ENCODE measurements at places on chromosomes 6 and 20.

GRCh38 chr6:37779111-37779800 lies 40.3 kb upstream of the ZFAND3 start:
- no peak overlapping the region for H3K27ac ChIP-seq
- H3K27me3 ChIP-seq = no peaks in the 10 kb centered on the region
- no peak overlapping the region for H3K4me3 ChIP-seq
- H3K4me1 ChIP-seq = peaks cover 10% of the 10 kb centered on the region
- DNase-seq = no peak

DNA sequence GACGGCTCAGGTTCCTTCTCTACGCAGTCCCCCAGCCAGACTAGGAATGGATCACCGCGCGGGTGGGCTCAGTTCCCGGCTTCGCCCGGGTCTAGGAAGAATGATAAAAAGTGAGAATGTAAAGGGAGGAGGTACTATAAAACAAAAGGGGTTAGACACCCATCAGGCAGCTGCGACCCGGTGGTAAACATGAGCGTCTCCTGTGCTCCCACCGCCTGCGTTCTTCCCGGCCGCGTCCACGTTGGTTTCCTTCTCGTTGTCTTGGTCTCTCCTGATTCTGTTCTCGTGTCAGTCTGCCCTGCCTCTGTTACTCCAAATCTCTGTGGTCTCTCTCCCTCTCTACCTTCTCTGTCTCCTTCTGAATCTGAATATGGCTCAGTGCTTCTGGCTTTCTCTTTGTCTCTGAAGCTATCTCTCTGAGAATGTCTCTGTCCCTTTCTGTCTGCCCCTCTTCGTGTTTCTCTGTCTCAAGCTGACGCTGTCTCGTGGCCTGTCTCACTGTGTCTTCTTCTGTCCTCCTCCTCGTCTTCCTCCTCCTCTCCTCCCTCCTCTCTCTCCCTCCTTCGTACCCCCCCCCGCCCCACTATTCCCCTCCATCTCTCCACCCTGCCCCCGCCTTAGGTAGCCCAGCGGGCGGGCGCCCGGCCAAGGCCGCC lies 41.6 kb upstream of the FOXP4 start:
- H3K27ac ChIP-seq = no peak overlapping the region
- H3K36me3 ChIP-seq = no peaks in the 10 kb centered on the region
- no peak overlapping the region for H3K4me3 ChIP-seq
- peaks cover 32% of the 10 kb centered on the region for H3K27me3 ChIP-seq
- peaks cover 18% of the 10 kb centered on the region for H3K4me1 ChIP-seq

- DNase-seq = no peak
- peak overlapping the region; percentile 41 for H3K27ac ChIP-seq
- peaks cover 21% of the 10 kb centered on the region for H3K4me1 ChIP-seq
- H3K36me3 ChIP-seq = no peaks in the 10 kb centered on the region
- peak overlapping the region; percentile 22 for H3K4me3 ChIP-seq
These were observed 125.5 kb downstream of the IPCEF1 start for GRCh38 chr6:154230910-154231595.

DNA sequence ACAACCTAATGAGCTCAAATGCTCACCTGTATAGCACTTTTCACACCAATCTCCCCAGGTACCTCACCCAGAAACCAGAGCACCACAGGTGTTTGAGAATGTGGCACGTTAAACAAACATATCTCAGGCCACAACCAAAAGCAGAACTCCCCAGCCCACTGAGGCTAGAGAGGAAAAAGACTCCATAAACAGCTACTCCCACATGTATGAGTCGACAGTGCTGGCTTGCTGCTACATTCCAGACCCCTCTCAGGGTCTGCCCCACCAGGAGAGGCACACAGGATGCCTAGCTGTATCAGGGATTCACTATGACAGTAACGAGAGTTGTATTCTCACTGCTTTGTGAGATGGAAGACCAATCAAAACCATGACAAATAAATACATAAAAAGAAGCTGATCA lies 242.6 kb upstream of the ARID1B start:
- no peaks in the 10 kb centered on the region for H3K27me3 ChIP-seq
- no peak overlapping the region for H3K27ac ChIP-seq
- H3K4me1 ChIP-seq = no peaks in the 10 kb centered on the region
- no peaks in the 10 kb centered on the region for H3K36me3 ChIP-seq

- DNase-seq = no peak
- H3K36me3 ChIP-seq = no peaks in the 10 kb centered on the region
- no peaks in the 10 kb centered on the region for H3K4me1 ChIP-seq
- H3K27ac ChIP-seq = no peak overlapping the region
- H3K27me3 ChIP-seq = no peaks in the 10 kb centered on the region
- H3K4me3 ChIP-seq = no peak overlapping the region
These were observed 17.8 kb downstream of the LRFN2 start for GRCh38 chr6:40569162-40569910.

DNA sequence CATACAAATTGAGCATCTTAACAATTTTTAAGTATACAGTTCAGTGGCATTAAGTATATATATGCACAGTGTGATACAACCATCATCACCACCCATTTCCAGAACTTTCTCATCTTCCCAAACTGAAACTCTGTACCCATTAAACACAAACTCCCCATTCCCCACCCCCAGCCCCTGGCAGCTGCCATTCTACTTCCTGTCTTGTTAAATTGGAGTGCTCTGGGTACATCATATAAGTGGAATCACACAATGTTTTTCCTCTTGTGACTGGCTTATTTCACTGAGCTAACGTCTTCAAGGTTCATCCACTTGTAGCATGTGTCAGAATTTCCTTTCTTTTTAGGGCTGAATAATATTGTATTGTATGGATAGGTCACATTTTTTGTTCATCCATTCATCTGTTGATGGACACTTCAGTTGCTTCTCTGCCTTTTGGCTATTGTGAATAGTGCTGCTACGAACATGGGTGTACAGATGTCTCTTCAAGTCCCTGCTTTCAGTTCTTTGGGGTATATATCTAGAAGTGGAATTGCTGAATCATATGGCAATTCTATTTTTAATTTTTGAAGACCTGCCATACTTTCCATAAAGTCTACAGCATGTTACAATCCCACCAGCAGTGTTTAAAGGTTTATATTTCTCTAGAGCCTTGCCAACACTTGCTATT lies 19.6 kb upstream of the RREB1 start:
- H3K36me3 ChIP-seq = no peaks in the 10 kb centered on the region
- H3K27me3 ChIP-seq = no peaks in the 10 kb centered on the region
- H3K4me1 ChIP-seq = peaks cover 20% of the 10 kb centered on the region
- H3K4me3 ChIP-seq = no peak overlapping the region
- DNase-seq = no peak
- H3K27ac ChIP-seq = no peak overlapping the region

All from effector memory CD4-positive, alpha-beta T cell (primary cell).